Stimulated activated CD8-positive, alpha-beta memory T cell treated with anti-CD3 and anti-CD28 coated beads, Interleukin-12 subunit alpha, Interleukin-12 subunit beta, amount 100 ng/mL, for 4 hours (primary cell): ENCODE measurements at places on chromosomes 13 and 19.

DNA sequence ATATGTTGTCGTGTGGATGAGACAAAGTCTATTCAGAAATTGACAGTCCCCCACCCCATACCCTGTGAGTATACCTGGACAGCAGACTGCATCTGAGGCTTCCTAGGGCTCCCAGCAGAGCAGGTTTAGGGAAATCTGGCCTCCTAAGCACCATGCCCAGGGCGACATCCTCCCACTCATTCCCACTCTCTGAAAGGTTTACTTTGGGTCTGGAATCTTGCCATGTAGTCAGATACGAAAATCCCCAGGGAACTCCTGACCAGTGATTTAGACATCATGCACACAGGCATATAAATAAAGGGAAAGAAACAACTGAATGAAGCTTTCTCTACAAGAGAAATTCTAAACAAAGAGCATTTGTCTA, 717 bp upstream of the NALCN start:
- DNase-seq = no peak

GRCh38 chr19:5083547-5083965, 114.6 kb downstream of the KDM4B start:
- no peak for DNase-seq

DNA sequence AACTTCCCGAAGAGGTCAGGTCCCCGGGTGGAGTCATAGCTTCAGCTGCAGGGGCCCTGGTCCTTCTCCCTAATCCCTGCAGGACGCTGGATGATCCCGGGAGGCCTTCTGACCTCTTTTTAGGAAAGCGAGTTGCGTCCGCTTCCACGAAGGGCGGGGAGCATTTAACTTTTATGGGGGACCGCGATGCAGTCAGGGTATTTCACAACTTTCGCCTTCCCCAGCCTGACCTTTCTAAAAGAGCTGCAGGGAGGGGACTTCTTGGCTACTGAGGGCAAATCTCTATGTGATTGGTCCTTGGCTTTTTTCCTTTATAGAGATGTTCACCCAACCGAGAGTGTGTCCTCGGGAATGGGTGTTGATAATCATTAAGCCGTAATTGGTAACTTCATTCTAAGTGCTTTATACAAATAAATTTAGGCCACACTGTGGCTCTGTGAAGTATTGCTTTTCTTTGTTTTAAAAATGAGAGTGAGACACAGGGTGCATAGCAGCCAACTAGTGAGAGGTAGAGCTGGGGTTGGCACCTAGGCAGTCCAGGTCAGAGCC, 778 bp downstream of the ZNF230 start:
- no peak for DNase-seq

- DNase-seq = no peak
Observed at GRCh38 chr13:88526186-88526852, 855.1 kb downstream of the SLITRK5 start.

GRCh38 chr13:28529836-28530235, 34.9 kb upstream of the FLT1 start:
- no peak for DNase-seq

GRCh38 chr13:89221557-89222158, 1550.5 kb downstream of the SLITRK5 start:
- no peak for DNase-seq

DNA sequence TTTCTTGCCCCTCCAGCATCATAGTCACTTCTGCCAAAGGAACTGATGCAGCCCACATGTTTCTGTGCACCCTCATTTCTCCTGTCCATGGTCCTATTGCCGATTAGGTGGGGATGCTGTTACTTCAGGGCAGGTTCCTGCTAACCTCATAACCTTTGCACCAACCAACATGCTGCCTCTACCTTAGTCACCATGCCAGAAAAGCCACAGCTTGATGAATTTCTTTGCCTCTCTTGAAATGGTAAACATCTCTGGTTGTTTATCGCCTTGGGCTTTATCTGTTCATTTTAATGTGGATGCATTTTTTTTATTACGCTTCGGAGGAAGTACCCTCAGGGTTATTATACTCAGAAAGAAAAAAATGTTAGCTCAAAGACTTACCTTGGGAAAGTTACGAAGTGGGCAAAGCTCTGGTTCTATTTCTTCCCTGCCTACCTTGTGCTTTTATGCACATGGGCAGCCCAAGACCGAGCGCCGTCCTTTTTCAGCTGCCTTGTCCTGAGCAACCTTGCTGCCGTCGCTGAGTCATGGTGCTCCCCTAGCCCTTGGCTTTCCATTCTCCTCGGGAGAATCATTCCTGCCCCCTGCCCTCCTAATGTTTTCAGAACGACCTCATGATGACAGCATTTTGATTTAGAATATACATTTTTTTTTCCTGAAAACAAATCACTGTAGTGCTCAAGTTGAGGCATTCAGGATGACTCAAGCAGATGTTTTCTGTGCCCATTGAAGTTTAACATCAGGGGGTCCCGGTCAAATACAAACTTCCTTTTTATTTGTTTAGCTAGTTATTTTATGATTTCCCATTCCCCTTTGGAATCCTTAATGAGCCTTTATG, 280.0 kb downstream of the SHISA2 start:
- no peak for DNase-seq

GRCh38 chr13:110405597-110406450, 98.7 kb downstream of the COL4A2 start:
- no peak for DNase-seq

DNA sequence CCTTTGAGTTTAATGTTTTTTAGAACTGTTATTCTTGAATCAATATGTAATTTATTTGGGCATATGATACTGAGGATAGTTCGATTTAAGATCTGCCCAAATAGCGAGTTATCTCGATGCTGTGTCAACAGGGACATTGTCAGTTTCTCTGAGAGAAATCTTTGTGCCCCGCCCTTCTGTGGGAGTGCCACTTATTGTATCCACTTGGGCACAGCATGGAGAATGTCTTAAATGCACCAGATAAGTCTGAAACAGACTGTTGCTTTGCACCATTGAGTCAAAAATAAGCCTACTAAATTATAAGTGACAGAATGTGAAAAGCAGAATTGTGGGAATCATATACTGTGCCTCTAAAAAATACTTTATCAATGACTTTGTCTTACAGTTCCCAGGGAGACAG, 45.6 kb downstream of the RNASEH2B start:
- DNase-seq = no peak

DNA sequence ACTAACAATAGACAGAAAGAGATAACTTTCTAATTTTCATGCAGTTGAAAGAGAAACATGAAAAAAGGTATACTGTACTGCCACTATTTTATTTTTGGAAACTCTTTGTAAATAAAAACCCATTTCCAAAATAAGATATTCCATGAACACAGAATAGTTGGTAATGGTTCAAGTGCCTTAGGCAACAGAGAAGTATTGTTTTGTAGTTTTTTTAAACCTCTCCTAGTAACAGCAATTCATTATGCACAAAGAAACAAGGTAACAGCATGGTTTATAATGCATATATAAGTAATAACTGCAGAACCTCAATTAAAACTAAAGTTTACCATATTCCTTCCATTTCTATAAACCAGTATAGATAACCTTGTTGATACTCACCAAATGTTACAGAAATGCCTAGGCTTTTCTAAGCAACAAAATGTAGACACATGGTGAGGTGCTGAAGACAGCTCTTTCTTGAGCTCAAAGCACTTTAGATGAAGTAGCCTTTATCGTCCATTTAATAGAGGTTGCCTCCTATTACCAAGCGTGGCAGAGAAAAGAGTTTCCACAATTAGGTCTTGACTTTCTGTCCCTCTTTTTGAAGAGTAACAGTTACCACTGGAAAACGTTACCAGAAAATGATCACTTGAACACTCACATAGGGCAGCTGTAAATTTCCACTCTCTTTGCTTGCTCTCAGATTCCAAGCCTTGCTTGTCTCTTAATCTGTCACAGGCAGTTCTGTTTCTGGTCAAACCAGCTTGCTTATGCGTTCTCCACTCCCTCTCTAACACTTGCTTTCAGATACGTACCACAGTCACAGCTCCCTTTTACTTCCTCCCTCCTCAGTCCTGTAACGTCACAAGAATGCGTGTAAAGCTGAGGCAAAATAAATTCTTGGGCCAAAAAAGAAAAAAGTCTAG, 42.9 kb downstream of the CAB39L start:
- DNase-seq = no peak

- DNase-seq = no peak
Observed at GRCh38 chr19:31976775-31977536, 368.5 kb upstream of the ZNF507 start.

GRCh38 chr19:46081928-46082727, 41.3 kb upstream of the IGFL4 start:
- DNase-seq = no peak

DNA sequence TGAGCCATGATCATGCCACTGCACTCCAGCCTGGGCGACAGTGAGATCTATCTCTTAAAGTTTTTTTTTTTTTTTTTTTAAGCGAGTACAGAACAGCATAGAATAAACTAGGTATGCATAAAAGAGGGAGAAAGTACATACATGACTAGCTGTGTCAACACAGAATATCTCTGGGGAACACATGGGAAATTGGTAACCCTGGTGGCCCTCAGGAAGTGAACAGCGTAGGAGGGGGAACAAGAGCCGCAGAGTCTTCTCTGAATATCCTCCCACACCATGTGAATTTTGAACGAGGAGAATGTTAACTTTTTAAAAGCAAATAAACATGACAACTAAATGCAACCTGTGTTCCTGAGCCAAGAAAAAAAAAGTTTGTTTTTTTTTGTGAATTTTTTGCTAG, 15.2 kb downstream of the PHLDB3 start:
- no peak for DNase-seq

DNA sequence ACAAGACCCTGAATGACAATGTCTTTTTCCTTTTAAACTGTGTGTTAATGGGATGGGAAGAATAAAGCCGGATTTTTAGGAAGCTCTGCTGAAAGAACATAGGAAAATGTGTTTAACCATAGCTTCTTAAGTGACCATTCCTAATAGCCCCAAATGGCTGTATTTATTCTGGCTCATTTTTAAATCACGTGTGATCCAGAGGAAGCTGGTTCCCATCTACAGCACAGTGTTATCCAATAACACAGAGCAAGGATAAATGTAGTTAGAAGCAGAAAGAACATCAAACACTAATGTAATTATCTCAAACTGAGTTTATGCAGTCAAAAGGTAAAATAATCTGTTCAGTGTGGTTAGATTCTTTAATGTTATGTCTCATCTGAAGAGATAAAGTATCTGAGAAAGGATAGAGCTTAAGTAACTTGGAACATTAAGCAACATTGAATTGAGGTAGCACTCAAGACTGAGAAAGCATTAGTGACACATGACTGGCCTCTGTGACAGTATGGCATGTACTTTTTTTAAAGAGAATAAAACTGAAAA, 853.3 kb downstream of the GPC5 start:
- DNase-seq = no peak

- DNase-seq = no peak
Observed at GRCh38 chr13:49925881-49926418, 10.2 kb downstream of the SPRYD7 start.

DNA sequence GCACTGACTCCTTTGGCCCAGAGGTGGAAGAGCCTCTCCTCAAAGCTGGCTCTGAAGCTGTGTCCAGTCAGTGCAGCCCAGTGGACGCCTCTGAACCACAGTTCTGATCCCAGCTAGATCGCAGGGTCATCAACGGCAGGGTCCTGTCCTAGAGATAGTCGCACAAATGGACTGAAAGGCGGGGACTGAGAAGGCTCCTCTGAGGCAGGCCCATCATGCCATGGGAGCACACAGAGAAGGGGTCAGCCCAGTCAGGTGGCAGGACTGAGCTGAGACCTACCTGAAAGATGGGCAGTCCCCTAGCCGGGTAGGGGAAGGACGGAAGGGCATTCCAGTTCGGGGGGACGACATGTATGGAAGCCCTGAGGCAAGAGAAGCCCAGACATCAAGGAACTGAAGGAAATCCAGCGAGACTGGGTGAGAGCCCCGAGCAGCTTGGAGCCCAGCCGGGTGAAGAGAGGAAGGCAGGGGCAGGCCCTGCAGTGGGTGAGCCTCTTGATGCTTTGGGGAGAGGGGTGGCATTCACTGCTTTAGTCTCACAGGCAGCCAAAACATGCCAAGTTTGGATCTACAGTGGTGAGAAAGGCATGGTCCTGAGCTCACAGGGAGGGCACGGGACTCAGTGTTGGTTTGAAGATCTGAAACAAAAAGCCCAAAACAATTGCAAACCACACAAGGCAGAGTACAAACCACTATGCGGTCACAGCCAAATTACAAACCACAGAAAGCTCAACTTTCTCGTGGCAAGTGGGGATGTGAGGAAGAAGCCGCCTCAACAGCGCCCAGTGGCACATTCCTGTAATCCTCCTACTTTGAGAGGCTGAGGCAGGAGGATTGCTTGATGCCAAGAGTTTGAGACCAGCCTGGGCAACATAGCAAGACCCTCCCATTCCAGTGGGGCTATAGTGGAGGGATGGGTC, 10.0 kb downstream of the CALM3 start:
- DNase-seq = no peak

DNA sequence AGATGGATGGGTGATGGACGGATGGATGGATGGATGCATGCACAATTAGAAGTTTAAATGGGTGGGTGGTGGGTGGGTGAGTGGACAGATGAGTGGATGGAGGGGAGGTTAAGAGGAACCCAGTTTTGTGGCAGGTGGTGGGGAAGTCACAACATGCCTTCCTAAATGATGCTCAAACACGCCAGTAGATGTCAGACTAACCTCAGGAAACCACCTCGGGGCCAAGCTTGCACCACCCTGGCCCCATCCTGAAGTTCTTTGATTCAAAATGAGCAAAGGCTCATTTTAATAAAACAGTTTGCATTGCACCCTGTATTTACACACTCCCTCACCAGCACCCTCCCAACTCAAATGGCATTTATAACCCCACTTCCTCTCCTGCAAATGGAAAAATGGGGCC, 91.4 kb upstream of the CACNA1A start:
- no peak for DNase-seq

GRCh38 chr19:55310498-55310897, 14.6 kb downstream of the TMEM150B start:
- DNase-seq = no peak

DNA sequence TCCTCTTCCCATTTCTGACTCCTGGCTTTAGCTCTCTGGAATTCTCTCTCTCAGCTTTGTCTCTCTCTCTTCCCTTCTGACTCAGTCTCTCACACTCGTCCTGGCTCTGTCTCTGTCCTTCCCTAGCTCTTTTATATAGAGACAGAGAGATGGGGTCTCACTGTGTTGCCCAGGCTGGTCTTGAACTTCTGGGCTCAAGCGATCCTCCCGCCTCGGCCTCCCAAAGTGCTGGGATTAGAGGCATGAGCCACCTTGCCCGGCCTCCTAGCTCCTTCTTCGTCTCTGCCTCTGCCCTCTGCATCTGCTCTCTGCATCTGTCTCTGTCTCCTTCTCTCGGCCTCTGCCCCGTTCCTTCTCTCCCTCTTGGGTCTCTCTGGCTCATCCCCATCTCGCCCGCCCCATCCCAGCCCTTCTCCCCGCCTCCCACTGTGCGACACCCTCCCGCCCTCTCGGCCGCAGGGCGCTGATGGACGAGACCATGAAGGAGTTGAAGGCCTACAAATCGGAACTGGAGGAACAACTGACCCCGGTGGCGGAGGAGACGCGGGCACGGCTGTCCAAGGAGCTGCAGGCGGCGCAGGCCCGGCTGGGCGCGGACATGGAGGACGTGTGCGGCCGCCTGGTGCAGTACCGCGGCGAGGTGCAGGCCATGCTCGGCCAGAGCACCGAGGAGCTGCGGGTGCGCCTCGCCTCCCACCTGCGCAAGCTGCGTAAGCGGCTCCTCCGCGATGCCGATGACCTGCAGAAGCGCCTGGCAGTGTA, 2.7 kb downstream of the APOE start:
- DNase-seq = no peak

- no peak for DNase-seq
Observed at GRCh38 chr13:21321269-21321668, 137.8 kb downstream of the ZDHHC20 start.
